ENCODE measurements at places on chromosomes 12 and 14.
A peak's percentile ranks its signal among the peaks of the same experiment; 100 is the strongest.

- no peak for DNase-seq
These were observed 95.1 kb upstream of the ARID2 start for GRCh38 chr12:45634273-45634917.

GRCh38 chr12:13347241-13348043 is 150.9 kb downstream of the EMP1 start:
- peak; percentile 17 for DNase-seq

DNA sequence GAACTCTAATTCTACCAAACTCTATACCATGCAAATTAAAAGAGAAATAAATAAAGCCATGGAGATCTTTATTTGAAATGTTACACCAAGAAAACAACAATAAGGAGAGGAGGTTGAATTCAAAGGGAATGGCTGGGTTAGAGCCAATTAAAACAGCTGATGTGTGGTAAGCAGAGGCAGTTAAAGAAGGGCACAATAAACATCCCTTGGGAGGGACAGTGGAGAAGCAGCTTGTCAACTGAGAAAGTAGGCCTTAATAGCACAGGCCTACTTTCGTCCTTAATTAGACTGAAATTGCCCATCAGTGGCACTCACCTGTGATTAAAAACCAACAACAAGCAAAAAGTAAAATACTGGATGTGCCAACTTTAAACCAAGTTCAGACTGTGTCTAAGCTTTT is 16.3 kb upstream of the NAV3 start:
- no peak for DNase-seq

DNA sequence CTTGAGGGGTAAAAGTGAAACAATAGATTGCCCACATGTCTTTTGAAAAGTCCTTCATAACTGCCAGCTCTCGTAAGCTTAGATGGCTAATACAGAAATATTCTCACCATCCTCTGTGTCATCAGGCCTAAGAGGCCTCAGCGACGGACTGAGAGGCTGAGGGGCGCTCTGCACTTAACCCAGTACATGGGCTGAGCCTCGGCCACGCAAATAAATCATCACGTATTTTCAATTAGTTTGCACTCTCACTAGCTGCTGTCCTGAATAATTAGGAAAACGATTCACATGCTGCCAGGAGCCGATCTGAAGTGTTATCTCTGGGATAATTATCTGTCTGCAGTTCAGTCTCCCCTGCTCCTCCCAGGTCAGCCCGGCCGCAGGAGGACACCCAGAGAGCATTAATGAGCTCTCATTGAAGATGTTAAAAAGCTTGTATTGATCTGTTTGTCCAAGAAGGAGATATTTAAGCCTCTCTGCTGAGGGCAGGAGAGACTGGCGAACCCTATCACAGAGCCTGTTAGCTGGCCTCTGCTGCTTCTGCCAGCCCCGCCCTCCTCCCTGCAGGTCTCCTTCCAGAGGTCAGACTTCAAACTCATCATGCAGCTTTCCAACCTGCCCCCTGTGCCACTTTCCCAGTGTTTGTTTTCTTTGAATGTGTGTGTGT is 1051.3 kb downstream of the VRK1 start:
- DNase-seq = no peak

DNA sequence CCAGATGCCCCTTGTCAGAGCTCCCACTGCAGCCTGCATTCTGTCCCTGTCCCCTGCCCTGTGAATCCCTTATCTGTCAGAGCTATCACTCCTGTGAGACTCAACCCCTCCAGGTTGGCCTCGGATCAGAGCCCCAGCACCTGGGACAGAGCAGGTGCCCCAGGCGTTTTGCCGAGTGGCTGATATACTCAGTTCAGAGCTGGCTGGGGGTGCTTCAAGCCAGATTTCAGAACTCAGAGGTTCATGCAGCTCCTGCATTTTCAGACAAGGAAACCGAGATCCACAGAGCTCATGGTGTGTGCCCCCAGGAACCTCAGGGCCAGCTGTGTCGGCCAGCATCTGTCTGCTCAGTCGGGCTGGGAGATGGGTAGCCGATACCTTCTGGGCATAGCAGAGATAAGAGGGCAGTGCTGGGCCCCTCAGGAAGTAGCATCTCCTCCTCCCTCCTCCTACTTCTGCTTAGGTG is 228.0 kb upstream of the RTL1 start:
- no peak for DNase-seq

- no peak for DNase-seq
These were observed 16.6 kb upstream of the PLEK2 start for GRCh38 chr14:67428501-67429031.

DNA sequence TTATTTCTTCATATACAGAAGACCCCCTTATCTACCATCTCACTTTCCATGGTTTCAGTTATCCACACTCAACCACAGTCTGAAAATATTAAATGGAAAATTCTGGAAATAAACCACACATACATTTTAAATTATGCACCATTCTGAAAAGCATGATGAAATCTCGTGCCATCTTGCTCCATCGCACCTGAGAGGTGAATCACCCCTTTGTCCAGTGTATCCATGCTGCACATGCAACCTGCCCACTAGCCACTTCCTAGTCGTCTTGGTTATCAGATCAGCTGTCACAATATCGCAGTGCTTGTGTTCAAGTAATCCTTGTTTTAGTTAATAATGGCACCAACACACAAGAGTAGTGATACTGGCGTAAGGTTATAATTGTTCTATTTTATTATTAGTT is 145.7 kb downstream of the C12orf42 start:
- no peak for DNase-seq

GRCh38 chr14:80211153-80212022 is at the start of gene DIO2:
TSS of gene DIO2 (minus strand) at chr14:80211504. CDS start at chr14:80211472, 32 bp downstream.
- no peak for DNase-seq

DNA sequence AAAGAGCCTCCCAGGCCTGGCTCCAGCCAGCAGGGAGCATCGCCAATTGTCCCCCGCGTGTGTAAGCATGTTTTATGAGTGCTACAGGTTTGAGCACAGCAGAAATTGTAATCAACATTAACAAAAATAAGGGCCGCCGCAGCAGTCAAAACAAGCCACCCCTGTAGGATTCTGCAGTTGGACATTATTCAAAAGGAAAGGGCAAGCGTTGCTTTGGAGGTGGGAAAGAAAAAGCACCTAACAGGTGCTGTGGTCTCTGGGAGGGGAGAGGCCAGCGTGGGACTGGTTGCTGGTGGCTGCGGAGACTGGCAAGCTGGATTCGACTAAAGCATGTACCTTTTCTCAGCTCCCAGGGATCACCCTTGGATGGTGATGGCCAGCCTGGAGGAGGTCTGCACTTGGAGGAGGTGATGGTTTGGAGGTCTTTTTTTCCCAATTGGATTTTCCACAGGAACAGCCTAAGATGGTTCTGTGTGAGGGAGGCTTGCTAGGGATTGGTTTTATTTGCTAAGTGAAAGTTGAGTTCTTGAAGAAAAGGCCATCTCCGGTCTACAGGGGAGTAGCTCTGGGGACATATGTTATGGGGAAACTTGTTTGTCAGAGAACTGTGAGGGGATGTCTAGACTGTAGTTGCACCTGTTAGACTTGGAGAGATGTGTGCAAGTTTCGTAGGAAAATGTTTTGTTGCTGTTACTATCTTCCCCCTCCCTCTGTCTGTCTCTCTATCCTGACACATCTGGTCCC is 2.0 kb downstream of the DYRK2 start:
- no peak for DNase-seq

DNA sequence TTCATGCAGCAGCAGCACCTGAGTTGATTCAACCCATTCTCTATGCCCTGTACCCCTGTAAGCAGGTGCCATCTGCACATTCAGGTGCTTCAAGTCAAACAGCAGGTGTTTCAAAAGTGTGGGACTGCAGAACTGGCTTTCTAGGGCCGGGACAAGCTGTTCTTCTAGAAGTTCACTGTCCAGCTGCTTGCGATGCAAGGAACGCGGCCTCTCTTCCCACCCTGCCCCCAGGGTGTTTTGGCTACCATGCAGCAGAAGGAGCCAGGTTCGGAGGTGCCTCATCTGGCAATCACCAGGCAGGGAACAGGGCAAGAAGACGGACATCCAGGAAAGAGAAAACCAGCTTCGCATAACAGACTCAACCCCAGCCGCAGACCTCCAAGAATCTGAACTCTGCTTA is 35.2 kb downstream of the TMEM132D start:
- no peak for DNase-seq

DNA sequence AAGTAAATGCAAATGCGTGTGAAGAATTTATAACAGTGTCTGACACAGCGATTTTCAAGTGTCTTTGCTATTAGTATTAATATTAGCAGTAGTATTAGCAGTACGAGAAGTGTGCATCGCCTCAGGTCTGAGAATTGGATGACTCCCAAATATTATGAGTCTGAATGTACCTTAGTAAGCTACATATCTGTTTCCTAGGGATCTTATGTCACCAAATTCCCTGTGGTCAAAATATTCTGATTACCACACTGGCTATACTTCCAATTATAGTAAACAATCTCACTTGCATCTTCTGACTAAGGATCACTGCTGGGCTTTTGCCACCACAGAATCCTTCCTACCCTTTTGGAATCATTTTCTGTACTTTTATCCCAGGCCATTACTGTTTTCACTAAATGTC is 396.0 kb upstream of the MIS18BP1 start:
- no peak for DNase-seq

- no peak for DNase-seq
These were observed 183.8 kb upstream of the ARHGAP5 start for GRCh38 chr14:31893221-31893757.

GRCh38 chr12:107027636-107028053 is 40.7 kb upstream of the MTERF2 start:
- no peak for DNase-seq

DNA sequence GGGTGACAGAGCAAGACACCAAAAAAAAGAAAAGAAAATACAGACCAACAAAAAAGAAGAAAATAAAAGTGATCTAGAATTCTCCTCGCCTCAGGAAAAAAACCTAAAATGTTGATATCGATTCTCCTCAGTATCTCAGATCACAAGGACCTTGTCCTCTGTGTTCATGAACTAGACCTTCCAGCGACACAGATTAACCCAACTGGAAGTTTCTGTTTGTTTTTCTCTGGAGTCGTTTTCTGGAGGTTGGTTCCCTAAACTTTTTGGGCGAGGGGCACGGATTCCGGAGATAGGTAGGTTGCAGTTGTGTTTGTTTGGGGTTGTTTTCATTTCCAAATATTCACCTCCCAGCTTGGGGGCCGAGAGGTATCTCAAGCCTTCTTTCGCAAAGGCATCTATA is 559 bp upstream of the RFC5 start:
- no peak for DNase-seq

DNA sequence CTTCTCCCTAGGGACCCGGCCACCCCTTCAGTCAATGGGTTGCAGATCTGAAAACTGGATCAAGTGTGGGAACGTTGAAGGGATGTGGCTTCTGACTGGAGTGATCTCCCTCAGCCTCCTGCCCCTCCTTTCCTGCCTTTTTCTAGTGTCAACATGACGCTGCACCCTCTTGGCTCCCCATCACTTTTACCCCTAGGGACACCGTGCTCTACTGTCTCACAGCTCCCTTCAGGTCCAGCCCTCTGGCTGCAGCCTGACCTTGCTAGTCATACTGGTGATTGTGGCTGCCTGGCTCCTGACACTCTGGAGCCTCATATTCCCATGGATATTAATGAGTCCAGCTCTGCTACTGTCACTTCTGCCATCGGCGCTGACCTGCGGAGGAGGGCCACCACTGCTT is 51.5 kb upstream of the RASSF3 start:
- no peak for DNase-seq

DNA sequence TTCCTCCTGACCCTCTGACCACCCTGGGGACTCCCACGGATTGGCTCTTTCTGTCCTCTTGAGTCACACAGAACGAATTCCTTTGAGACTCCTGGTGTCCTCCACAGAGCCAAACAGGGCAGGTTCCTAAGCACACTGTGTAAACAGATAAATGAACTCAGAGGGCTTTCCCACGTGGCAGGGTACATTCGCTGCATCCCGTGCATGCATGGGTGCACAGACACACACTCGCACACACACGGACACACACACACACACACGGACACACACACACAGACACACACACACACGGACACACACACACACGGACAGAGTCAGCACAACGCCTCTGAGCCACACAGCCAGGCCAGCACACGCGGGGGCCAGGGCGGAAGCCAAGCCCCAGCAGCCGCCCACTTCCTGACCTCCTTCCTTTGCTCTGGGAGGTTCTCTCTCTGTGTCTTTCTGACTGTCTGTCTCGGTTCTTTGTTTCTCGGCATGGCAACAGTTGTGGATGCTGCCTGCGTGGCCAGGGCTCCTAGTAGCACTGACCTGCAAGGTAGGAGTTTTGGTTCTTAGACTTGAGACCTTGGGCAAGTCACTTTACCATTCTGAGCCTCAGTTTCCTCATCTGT is 706 bp downstream of the CRACR2A start:
- DNase-seq = peak; percentile 52

DNA sequence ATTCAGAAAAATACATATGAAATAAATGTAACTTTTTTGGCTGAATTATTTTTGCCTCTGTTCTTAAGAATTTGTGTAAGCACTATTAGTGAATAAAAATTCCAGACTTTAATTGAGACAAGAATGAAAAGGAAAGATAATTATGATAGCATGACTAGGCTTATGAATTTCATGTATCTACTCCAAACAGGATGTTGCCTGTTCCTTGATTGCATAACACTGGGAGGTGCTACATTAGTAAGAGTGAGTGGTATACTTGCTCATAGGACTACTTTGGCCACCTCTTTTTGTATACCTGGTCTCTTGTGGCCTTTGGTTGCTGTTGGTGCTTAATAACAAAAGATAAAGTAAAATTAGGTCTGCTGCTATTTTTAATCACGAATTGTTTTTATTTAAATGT is 112.8 kb downstream of the NAV3 start:
- DNase-seq = no peak

DNA sequence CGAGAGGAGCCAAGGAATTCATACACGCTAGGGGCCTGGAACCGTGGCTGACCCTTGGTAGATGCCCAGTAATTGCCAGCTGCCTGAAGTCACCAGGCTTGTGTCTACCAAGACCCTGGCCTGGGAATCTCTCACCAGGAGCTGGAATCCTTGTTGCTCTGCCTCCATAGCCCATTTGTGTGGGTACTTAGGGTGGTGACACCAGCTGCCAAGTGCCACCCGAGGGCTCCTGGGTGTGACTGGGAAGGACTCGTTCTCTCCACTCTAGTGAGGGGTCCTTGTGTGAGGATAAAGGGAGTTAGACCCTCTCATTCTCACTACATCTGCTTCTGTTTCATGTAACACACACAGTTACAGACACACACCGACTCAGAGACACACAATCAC is 17.9 kb downstream of the SERPINA1 start:
- no peak for DNase-seq

GRCh38 chr12:46908236-46908935 is 82.6 kb upstream of the SLC38A4 start:
- DNase-seq = no peak
